Activated CD4-positive, CD25-positive, alpha-beta regulatory T cell treated with anti-CD3 and anti-CD28 coated beads, Interleukin-2, amount 50 U/mL, for 72 hours (primary cell): ENCODE measurements at places on chromosomes 13 and 19.
A peak's percentile ranks its signal among the peaks of the same experiment; 100 is the strongest.

DNA sequence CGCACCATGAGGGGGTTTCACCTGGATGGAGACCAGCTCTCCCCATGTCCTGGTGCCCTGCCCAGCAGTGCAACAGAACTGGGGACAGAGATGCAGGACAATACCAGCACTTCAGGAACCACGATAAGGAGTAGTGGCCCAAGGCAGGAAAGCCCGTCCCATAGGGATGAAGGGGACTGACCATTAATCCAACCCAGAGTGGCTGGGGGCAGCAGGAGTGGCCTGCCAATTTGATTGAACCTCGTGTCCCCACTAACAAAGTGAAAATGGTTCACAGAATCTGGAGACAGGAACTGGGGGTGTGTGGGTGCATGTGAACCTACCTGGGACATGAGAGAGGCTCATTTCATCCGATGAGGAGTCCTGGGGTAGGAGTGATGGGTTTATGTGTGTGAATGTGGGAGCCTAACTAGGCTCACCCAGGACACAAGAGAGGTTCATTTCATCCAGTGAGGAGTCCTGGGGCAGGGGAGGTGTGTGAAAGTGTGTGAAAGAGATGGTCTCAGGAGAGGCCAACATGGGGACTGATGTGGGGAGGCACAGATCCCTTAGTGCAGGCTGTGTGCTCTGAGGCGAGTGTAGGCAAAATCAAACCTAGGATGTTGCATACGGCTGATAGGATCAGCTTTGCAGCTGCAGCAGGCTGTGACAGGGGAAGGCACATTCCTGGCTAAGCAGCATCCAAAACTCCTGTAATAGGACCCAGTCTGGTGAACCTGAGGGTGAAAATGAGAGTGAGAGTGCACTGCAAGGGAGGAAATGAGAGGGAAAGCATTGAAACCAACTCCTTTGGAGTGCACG is 98.2 kb downstream of the ZNF429 start:
- DNase-seq: no peak

GRCh38 chr13:33139184-33139583 is 123.0 kb downstream of the KL start:
- DNase-seq: no peak

DNA sequence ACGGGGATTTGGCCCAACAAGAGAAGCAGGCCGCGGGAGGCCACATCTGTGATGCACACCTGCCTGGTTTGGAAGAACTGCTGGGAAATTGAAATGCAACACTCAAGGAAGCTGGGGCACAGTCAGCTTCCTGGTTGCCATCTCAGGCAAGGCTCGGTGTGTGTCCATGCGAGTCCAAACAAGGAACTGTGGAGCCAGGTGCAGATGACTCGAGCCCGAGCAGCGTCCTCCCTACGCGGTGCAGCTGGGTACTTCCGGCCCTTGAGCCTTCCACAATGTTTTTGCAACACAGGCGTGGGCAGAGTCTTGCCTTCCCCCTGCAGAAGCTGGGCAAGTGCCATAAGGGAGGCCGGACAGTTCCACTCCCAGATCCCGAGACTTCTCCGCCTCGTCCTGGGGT is 94.6 kb downstream of the CRYL1 start:
- no peak for DNase-seq

DNA sequence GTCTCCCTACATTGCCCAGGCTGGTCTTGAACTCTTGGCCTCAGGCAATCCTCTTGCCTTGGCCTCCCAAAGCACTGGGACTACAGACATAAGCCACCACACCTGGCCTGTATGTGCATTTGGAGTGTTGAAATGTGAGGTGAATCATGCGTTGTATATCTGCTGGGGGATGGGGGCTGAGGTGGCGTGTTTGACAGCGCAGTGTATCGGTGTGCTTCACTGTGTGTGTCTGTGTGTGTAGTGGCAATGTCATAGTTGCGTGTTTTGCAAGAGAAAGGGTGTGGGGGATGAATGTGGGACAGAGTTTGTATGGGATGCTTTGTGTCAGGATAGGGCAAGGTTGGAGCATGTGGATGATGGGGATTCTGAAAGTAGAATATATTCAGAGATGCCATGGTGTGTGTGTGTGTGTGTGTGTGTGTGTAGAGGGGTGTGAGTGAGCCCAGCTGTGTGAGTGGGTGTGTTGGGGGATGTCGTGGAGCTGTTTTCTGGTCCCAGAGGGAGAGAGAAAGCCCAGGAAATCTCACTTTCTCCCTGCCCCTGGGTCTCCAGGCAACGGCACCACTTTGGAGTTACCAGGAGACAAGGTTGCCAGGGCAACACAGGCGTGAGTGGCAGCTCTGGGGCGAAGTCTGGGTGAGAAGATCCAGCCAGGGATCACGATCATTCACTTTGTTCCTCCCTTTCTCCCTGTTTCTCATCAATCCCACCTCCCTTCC is 1.1 kb upstream of the SWSAP1 start:
- DNase-seq: no peak

DNA sequence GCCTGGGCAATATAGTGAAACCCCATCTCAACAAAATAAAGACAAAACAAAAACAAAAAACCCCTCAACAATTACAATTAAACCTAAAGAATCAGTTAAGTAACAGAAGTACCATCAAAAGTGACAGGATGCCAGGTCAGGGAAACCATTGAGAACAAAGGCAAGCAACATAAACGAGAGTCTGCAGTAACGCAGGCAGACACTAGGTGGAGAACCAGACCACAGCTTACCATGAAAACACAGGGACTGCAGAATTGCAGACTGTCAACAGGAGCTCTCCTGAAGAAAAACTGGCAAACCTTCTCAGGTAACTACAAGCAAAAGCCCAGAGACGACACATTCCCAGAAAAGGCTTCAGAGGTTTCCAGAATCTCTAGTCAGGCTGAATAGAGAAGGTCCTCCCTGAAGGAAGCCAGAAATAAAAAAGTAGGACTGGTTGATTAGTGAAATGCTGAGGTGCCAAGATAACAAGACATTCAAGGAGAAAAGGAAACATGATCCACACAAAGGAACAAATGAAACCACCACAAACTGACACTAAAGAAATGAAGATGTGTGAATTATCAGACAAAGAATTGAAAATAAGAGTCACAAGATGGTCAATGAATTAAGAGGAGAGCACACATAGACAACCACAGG is 2.2 kb upstream of the ZNF665 start:
- peak; percentile 67 for DNase-seq

DNA sequence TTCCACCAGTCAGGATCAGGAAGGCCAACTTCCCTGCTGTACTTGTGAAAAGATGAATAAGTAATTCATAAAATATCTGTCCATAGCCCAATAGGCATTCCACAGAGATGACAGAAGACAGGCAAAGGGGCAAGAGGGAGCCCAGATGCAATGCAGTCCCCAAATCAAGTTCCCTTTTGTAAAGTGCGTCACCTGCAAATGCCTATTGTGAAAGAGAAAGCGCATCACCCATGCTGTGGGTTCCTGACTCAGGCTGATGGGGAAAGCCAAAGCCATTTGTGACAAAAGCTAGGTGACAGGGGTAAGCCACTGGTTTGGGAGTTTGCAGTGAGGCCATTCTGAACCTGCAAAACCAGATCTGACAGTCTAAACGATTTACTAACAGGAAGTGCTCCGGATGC is 157.5 kb upstream of the ZNF536 start:
- DNase-seq: no peak
